Activated T-helper 9 cell treated with anti-CD3 and anti-CD28 coated beads, Interleukin-2, amount 50 U/mL, for 16 hours (primary cell): ENCODE measurements at places on chromosomes 12 and 14.
A peak's percentile ranks its signal among the peaks of the same experiment; 100 is the strongest.

DNA sequence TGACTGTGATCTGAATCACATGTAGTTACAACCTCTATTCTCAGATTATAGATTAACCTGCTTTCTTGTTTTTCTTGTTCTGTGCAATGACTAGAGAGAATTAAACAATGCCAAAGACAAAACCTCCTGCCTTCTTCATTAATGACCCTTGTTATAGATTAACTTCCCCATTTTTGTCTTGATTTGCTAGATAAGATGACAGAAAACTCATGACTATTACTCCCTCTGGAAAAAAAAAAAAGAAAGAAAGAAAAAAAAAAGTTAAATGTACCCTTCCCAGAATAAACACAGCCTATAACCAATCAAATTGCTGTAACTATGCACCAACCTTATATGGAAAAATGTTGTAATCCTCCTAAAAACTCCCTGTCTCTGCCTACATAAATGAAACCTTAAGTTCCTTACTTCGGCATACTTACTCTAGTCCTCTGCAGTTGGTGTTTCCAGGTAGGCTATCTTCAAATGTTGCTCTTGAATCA lies 41.1 kb upstream of the PCED1B start:
- no peak for DNase-seq

DNA sequence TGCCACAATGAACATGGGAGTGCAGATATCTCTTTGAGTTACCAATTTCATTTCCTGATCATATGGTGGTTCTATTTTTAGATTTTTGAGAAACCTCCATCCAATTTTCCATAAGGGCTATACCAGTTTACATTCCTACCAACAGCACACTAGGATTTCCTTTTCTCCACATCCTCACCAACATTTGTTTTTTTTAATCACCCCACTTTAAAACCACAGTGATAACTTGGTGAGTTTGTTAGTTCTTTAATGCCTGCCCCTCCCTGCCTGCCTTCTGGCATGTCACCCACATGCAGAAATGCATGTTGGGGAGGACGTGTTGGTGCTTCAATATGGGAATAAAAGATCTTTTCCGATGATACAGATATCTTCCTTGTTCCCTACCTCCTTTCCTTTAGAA lies 167.9 kb downstream of the CAND1 start:
- no peak for DNase-seq

- no peak for DNase-seq
Observed at GRCh38 chr12:75271576-75271975, 58.5 kb downstream of the CAPS2 start.

GRCh38 chr14:93536945-93537344 lies 106.2 kb downstream of the UNC79 start:
- DNase-seq = no peak

DNA sequence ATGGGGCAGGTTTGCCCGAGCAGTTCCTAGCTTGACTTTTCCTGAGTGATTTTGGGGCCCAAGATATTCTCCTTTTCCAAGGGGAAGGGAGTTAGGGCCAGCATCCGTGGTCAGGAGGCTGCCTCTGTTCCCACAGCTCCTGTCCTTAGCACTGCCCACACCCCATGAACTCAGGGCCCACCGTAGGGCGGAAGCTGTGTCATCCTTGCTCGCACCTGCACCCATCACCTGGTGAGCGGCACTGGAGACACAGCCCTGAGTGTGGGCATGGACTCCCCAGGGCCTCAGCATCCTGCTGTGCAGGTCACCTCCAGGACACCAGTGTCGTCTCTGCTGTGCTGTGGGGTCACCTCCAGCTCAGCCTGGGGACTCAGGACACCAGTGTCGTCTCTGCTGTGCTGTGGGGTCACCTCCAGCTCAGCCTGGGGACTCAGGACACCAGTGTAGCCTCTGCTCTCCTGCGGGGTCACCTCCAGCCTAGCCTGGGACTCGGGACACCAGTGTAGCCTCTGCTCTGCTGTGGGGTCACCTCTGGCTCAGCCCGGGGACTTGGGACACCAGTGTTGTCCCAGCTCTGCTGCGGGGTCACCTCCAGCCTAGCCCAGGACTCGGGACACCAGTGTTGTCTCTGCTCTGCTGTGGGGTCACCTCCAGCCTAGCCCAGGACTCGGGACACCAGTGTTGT lies 322.9 kb downstream of the ADGRD1 start:
- no peak for DNase-seq

GRCh38 chr12:46214668-46215436 lies 54.0 kb downstream of the SLC38A1 start:
- peak; percentile 72 for DNase-seq

DNA sequence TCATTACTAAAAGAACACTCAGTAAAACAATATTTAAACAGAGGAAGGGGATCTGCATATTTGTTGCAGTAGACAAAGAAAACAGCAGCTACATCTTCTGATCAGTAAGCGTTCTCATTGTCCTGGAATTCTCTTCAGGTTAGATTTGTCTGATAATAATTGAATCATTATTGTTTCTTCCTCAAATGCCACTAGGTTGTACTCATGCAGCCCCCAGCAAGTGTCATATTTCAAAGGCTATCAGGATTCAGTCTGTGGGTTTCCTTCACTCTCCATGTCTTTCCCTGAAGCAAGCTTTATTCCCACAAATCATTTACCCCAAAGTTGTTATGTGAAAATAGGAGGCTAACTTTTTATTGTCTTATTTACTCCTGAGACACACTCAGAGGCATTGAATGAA lies 14.7 kb downstream of the PIK3C2G start:
- no peak for DNase-seq

DNA sequence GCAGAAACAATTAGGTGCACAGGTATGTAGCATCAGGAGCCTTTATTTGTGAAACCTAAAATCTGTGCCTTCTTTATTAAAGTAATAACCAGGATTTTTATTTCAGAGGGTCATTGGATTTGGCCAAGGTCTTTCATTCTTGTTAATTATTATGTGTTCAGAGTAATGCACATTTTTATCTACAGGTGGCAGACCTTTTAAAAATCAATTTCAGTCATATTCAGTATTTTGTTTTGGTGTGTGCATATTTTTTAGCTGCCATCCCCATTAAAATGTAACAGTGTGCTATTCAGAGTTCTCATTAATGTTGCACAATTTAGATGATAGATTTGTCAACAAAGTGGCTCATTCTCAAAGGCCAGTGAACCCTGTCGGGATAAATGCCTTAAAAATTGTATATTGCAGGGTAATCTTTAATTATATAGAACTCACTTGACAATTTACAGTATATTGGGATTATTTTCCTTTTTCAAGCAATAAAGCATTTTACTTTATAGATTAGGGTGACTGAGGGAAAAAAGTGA lies 319.3 kb upstream of the SOX5 start:
- no peak for DNase-seq

DNA sequence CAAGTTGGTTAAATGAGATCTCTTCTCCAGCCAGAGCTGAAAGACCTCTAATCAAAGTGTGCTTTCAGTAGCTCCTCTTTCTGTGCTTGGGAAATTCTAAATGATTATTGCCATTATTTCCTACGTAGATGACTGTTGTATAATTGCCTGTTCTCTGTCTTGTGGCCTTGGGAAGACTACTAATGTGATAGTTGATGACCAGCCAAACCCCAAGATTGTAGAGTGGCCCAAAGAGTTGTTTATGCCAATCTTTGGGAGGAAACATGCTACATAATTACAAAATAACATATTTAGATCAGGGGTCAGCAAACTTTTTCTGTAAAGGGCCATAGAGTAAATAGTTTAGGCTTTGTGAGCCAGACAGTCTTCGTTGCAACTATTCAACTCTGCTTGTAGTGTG lies 135.1 kb upstream of the DIO2 start:
- DNase-seq = no peak

- no peak for DNase-seq
Observed at GRCh38 chr12:62709311-62709710, 225.6 kb downstream of the PPM1H start.

DNA sequence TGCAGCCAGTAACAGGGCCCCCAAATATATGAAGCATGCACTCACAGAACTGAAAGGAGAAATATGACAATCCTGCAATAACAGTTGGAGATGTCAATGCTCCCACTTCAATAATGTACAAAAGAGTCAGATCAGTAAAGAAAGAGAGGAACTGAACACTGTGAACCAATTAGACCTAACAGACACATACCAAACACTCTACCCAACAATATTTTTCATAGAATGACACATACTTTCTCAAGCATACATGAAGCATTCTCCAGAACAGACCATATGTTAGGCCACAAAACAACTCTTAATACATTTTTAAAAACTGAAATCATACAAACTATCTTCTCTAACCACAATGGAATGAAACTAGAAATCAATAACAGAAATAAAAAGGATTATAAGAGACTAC lies 80.2 kb downstream of the ELK3 start:
- no peak for DNase-seq

GRCh38 chr12:74489543-74489942 lies 48.1 kb upstream of the ATXN7L3B start:
- no peak for DNase-seq

- DNase-seq = no peak
Observed at GRCh38 chr12:120999191-121000120, 16.8 kb downstream of the C12orf43 start.

- DNase-seq = no peak
Observed at GRCh38 chr14:63770187-63770807, 42.4 kb upstream of the SGPP1 start.

DNA sequence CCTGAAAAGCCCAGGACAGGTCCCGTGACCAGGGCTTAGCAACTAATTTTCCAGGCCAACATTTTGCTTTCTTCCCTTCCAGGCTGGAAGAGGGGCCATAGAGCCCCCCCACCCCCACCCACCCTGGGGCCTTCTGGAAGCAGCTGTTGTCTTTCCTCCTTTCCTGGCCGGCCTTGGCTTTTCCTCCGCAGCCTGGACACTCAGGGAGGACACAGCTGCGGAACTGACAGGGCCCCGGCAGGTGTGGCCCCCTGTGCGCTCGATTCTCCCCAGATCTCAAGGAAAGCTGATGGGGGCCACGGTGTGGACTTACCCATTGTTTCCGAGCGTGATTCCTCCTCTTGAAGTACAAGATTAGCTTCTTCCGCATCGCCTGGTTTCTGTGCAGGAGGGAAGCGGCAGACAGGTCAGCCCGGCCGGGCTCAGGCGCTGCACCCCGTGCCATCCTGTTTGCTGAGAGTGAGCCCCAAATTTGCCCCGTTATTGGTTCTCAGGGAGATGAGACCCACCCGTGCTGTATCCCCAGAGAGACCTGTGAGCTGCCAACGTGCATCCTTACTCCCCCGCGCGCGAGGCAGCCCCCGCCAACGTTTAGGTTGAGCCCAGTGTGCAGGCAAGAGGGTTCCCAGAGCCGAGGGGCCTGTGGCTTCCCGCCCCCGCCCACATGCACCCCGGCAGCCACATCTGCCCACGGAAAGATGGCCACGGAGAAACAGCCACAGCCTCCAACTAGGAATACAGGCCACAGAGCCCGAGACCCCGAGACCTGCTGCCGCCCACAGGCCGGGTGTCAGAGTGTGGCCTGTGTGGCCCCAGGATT lies 129.6 kb downstream of the NCOR2 start:
- DNase-seq = no peak
